Cardiac septum (tissue), 1 donor: ENCODE measurements at places on chromosomes 6 and 20. TPM values are rescaled to one million over a fixed set of nuclear protein-coding genes. Genes with fewer than 3 reads are reported as not detected.

DNA sequence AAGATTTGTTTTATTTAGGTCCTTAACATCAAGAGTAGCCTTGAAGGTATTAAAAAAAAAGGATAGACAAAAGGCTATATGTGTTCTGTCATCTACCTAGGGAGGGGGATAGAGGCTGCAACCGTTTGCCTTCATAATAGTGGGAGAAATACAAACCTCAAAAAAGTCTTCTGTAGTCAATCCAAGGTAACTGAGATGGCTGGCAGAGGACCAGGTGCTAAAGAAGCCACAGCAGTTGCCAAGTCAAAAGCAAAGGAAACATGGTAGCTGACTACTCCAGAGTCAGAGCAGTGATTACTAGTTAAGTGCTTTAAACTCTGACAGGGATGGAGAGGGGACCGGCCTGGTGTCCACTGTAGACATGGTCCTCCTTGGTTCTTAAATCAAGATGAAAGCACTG is 249.4 kb downstream of the PTPRK start:
- no peak for DNase-seq

DNA sequence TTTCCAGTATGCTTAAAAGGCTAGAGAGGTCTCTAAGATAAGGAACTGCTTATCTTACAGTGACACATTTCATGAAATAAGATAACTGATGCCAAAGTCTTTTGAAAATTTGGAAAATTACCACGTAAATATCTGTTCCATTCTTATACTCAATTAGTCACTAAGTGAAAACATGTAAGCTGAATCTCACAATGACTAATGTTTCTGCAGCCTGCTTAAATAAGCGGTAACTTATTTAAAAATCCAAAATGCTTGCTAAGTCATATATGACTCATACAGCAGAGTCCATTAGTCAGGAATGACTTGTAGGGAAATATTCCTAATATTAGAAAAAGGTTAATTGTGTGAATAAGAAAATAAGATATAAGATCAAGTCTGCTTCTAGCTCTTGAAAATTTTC is 27.8 kb upstream of the LGSN start:
- DNase-seq: no peak

DNA sequence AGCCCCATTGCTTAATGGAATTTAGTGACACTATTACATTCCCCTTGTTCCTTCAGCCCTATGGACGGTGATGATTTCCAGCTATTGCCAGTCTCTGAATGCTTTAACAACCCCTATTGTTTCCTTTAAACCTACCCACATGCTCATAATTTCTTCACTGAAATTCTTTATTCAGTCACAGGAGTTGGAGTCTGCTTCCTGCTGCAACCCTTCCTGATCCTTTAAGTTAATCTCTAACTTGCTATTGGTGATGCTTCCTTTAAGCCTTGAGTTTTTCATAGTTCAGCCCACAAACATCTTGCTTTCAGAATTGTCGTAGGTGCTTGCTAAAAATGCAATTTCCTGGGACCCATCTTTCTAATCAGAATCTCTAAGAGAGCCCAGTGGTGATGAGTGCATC is 66.3 kb upstream of the TNFAIP3 start:
- DNase-seq: no peak

- DNase-seq: no peak
Measured at GRCh38 chr20:53598140-53599043, 4.8 kb upstream of the ZNF217 start.

DNA sequence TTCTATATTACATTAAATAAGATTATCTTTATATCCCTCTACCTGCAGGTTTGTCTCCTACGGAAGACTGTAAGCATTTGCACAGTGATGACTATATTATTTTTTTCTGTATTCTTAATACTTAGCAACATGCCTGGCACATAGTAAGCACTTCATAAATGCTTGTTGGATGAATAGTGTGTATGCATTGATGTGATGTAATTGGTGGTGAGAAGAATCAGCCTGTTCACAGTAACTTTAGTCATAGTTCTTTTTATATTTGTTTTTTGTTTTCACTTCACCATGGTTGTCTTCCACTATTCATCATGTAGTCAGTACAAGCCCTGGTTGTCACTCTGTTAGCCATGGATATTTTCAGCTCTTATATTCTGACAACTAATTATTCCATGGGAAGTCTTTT is 184.0 kb upstream of the FLRT3 start:
- DNase-seq: no peak

- no peak for DNase-seq
Measured at GRCh38 chr6:148151896-148152643, 190.6 kb upstream of the SASH1 start.

- DNase-seq: no peak
Measured at GRCh38 chr20:63642527-63643247, 10.5 kb downstream of the STMN3 start.

DNA sequence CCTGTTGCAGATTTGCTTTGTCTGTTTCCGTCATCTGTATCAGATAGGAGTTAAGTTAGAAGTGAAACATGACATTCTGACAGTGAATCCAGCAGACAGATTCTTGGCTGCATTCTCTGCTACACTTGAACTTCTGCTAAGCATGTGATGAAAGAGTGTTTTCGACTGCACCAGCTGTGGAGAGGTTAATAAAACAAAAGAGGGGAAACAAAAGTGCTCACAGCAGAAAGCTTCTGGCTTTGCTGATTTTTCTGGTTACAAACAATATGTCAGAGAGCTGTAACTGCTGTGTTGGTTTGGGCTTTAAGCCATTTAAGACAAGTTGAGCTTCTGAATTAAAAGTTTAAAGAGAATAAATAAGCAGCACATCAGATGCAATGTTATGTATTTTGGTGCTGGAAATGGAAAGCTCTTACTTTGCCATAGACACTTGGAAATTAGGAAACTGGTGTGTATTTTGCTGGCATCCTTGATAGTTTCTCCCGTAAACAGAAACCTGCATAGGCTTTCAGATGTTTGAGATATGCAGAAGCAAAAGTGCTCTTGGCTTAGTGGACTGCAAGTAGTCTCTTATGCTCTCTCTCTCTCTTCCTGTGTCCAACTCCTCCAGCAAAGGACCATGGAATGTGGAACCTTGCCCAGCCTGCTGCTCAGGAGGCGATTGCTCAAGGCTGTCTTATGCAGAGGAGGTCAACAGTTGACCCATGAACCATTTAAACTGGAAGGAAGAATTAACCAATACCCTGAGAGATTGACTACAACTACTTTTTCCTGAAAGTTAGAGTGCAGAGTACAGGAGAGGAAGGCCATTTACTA is 104.9 kb downstream of the RPS12 start:
- DNase-seq: no peak

GRCh38 chr20:39190666-39191570 is 228.8 kb downstream of the DHX35 start:
- DNase-seq: no peak

DNA sequence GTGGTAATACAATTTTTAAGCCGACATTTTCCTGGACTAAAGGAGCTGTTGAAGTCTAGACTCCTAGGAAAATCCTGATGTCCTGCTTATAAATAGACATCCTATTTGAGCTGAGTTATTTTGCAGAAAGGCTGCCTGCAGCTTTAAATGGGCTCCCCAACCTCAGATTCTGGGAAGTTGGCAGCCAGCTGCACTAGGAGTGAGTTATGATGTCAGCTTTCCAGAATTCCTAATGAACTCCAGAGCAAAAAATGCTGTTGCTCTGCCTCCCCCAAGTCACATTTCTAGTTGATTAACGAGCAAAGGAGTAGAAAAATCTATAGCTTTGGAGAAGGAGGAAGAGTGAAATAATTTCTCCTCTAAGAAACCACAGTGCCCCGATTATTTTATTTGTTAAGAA is 346.3 kb upstream of the SULF2 start:
- no peak for DNase-seq

GRCh38 chr6:148800536-148800935 is 53.7 kb downstream of the UST start:
- DNase-seq: no peak

DNA sequence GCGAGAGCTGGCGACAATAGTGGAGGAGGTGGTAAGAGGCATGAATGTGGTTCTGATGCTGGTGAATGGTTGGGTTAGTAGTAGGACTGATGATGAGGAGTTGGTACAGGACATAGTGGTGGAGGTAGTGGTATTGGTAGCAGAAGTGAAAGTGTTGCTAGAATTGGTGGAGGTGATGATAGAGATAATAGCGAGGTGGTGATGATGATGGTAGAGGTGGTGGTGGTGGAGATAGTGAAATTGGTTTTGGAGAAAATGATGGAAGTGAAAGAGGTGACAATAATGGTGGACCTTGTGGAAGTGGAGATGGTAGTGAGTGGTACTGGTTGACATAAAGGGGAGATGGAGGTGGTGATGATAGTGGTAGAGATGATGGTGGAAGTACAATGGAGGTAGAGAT is 360.2 kb upstream of the JAG1 start:
- DNase-seq: no peak

DNA sequence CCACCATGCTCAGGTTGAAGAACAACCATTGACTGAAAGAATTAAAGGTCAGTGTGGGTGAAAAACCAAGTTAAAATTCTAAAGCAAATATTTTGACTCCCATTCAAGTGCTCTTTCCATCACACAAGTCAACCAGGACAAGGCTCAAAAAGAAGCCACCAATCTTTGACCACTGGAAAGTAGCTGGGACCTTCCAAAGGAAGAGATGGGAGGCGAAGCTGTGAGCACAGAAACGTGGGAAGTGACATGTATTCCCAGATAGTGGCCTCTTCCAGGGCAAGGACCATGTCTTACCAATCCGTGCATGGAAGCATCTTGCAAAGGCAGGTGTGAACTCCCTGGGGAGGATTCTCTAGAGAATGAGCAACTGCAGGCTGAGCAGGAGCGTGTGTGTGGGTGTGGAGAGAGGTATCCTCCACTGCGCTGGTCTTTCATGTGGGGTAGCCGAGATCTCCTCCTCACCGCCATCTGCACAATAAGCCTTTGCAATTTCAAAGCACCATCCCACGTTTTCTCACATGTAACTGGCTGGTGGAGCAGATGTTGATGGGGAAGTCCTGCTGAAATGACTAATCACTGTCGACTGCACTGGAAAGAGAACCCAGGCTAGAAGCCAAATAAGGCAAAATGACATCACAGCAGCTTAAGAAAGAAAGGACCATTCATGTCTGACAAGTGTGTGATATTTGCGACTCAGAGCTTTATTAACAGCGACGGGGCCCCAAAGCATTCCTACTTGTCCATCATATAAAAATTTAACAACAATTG is 189.4 kb upstream of the RREB1 start:
- no peak for DNase-seq

GRCh38 chr20:18712882-18713281 is 100.7 kb upstream of the SCP2D1 start:
- no peak for DNase-seq

GRCh38 chr6:37174515-37175331 is 4.8 kb downstream of the PIM1 start:
- DNase-seq: no peak

- DNase-seq: no peak
Measured at GRCh38 chr6:4220558-4220957, 85.2 kb upstream of the ECI2 start.

DNA sequence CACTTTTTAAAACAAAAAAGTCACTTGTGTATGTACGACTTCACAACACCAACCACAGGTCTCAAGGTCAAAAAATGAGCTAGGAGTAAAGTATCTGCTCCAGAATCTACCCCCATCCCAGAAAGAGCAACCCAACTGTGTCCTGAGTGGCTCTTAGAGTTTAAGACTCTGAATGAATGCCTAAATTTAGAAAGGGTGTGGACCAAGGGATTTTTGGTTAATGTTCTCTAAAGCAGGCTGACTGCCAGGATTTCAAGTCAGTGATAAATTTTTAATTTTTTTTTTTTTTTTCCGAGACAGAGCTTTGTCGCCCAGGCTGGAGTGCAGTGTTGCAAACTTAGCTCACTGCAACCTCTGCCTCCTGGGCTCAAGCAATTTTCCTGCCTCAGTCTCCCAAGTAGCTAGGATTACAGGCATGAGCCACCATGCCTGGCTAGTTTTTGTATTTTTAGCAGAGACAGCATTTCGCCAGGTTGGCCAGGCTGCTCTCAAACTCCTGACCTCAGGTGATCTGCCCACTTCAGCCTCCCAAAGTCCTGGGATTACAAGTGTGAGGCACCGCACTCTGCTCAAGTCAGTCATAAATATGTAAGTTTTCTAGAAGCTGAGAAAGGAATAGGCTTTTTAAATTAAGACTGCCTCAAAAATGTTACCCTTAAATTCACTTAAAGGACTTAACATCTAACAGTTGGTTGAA is 20.2 kb downstream of the STAU1 start:
- DNase-seq: no peak

GRCh38 chr6:163728442-163729126 is 314.1 kb downstream of the QKI start:
- no peak for DNase-seq

GRCh38 chr6:111417181-111417585 is 65.8 kb downstream of the REV3L start:
- DNase-seq: no peak

DNA sequence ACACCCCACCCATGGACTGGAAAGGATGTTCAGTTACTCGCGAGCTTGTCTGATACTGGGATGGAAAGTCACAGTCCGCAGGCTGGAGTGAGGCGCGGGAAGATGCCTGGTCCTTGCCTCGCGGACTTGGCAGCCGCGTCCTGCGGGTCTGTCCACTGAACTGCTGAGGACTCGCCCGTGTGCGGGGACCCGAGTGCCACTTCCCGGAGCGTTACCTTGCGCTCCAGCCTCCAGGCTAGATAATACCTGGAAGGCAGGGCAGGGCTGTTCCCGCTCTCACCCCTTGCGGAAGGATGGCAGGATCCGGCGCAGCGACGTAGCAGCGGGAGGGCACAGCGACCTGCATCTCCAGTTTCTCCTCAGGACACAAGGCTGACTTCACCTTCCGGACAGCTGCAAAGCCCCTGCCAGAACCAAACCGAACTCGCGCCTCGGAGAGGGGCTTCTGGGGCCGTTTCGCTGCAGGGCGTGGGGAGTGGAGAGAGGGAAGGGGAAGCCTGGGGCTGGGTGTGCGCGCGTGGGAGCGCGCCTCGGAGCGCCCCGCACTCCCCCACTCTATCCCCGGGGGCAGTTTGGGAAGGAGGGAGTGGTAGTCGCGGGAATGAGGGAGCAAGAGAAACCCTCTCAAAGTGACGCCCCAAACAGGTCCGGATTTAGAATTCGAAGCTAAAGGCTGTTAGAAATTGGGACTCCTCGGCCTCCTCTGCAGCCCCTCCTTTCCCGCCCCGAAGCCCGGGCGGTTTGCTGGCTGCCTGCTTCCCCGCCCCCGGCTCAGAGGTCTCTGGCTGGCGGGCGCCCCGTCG is at the start of gene KCNQ5:
TSS of gene KCNQ5 (plus strand) at position 774 of the 803 bp plus-strand sequence.
- no peak for DNase-seq

DNA sequence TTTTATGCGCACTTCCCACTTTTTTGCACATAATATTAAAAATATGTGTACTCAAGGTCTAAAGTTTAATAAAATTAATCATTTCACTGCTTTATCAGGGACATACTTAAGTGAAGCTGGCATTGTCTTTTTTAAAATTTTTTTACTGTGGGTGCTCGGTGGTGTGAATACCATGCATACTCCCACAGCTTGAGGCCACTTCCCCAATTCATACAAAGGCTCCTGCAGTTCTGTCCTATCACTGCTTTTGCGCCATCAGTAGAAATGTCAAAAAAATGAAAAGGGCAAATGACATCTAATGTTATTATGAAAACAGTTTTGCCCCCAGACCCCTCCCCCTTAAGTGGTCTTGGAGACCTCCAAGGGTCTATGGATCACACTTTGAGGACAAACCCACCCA is 464.1 kb upstream of the ARID1B start:
- no peak for DNase-seq

Gene SEL1L2
- total RNA-seq: 1.4 TPM

Gene CYP24A1
- total RNA-seq: not detected

Gene TRIM27
- 21.0 TPM for total RNA-seq

Gene SLC17A1
- not detected for total RNA-seq

Gene ATAT1
- total RNA-seq: 4.3 TPM

Gene KCNK16
- not detected for total RNA-seq

Gene IL17F
- not detected for total RNA-seq

Gene TRAPPC3L
- 0.16 TPM for total RNA-seq

Gene DDO
- 16.2 TPM for total RNA-seq

Gene MCHR2
- total RNA-seq: not detected
